GM04504 (cell line): ENCODE measurements at places on chromosomes 4 and X.

DNA sequence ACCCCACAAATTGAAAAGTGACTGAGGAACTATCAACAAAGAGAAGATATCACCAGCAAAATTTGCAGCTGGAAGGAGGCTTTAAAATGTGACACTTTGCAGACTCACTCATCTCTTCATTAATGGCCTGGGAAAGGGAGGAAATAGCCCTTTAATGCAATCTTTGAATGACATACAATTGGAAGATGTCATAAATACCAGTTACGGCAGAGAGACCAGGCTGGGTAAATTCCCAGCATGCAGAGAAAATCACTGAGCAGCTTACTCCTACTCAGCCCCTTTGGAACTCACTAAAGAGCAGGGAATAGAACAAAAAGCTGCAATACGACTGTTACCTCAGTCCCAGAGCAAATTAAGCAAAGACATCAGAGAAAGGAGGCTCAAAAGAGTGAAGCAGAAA, 238.9 kb downstream of the HS3ST1 start:
- no peak for DNase-seq

- no peak for DNase-seq
Observed at GRCh38 chrX:110145854-110146253, 142.9 kb downstream of the TMEM164 start.

DNA sequence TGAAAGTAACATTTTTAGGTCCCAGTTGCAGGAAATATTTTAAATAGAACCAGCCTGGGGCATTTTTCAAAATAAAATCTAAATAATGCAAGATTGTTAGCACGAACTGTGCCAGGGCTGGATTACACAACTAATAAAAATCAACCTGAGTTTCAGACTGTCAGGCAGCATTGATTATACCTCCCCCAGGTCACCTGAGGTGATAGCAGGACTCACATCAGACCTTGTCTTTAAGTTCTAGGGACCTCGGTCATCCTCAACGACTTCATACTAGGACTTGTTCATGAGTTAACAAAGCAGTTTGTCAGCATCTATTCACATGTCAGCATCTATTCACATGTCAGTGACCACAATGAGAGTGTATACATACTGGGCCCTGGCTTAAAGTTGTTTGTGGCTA, 8.7 kb upstream of the TEX13A start:
- DNase-seq, result no peak

DNA sequence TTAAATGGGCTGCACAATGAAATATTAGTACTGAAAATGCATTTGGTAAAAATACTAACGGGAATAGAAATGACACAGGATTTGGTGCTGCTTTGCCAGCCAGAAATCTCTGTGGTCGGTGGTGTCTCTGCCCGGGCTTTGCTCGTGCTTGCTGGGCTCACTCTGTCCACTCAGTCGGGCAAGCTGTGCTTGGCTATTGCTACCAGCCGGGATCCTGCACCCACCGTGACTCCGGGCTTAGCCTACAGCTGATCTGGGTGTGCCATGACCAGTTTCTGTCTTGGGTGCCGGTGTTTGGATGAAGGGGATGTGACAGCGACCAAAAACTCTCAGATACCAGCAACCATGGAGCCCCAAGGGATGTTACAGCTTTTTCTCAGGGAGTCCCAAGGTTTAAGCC, 487.7 kb downstream of the TECRL start:
- DNase-seq, result no peak

GRCh38 chrX:74178536-74178935, 125.4 kb upstream of the ZCCHC13 start:
- DNase-seq, result no peak

- no peak for DNase-seq
Observed at GRCh38 chrX:13309631-13310030, 10.2 kb downstream of the ATXN3L start.
